Epithelial cell of prostate (primary cell): ENCODE measurements at places on chromosomes 6 and 20.
A peak's percentile ranks its signal among the peaks of the same experiment; 100 is the strongest.

DNA sequence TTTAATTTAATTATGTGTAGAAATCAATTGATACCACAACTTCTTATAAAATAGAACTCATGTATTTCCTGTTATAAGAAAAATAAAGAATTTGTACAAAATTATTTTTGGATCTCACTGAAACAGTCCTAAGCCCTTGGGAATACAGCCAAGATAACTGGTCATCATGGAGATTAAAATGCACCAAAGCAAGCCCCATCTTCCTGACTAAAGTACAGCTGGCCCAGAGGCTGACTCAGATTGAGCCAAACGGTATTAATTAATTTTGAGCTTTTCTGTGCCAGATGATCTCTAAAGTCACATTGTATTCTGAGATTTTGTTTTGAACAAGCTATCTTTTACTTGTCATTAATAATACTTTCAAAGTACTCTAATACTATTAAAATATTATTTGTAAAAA, 978.5 kb downstream of the TBC1D32 start:
- DNase-seq, result no peak

- DNase-seq, result no peak
Observed at GRCh38 chr6:15327271-15327670, 81.4 kb downstream of the JARID2 start.

- DNase-seq, result no peak
Observed at GRCh38 chr20:63454731-63455567, 17.5 kb downstream of the KCNQ2 start.

- DNase-seq, result no peak
Observed at GRCh38 chr6:160634706-160635105, 29.4 kb downstream of the LPA start.

GRCh38 chr20:38299963-38300362, 4.0 kb upstream of the BPI start:
- DNase-seq, result no peak

GRCh38 chr6:75446241-75446880, 47.2 kb downstream of the FILIP1 start:
- peak; percentile 54 for DNase-seq

DNA sequence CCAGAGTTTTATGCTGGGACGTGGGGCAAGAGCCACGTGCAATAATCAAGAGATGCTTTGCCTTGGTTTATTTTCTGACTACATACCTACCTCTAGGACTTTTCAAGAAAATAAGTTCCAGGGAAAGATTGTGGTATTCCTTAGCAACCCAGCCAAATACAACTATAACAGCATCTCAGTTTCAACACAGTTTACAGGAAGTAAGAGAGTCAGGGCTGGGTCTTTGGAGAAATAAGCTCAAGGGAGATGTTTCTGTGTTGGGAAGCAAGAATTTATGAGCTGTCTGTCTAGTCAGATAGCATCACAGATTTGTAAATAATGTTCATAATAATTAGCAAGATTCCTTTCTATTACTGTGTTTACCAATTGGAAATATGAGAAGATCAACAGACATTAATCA, 35.1 kb downstream of the MAP3K5 start:
- DNase-seq, result no peak

- DNase-seq, result no peak
Observed at GRCh38 chr6:37566111-37566949, 66.6 kb upstream of the CCDC167 start.

DNA sequence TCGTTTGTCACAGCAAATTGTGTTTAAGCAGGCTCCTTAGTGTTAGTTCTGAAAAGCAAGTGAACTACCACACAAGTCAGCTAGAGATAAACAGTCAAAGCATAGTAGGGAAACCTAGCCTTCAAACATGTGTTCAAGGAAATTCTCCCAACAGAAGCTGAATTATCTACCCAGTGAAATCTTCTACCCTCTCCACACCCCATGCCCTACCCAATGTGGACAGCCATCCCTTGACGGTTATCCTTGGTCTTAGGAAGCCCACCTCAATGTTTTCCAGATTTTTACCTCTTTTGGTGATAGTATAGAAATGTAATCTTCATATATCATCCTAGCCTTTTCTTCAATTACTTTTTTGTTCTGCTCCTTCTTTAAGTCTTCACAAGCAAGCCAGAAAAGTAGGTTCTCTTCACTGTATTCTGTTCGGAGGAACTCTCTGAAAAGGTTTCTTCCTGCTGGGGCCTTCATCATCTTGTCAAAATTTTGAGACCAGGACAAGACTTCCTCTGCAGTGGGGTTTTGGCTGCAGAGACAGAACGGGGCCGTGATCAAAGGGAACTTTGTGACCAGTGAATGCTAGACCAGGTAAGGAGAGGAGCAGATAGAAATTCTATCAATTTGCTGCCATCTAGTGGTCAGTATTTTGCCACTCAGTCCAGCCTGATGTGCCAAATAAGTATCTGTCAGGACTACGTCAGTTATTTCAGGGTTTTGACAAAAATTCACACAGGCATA, 21.6 kb upstream of the MTRF1L start:
- no peak for DNase-seq

- DNase-seq, result no peak
Observed at GRCh38 chr20:20791664-20792568, 79.5 kb upstream of the RALGAPA2 start.

GRCh38 chr6:165864925-165865324, 201.9 kb upstream of the PDE10A start:
- DNase-seq, result no peak

DNA sequence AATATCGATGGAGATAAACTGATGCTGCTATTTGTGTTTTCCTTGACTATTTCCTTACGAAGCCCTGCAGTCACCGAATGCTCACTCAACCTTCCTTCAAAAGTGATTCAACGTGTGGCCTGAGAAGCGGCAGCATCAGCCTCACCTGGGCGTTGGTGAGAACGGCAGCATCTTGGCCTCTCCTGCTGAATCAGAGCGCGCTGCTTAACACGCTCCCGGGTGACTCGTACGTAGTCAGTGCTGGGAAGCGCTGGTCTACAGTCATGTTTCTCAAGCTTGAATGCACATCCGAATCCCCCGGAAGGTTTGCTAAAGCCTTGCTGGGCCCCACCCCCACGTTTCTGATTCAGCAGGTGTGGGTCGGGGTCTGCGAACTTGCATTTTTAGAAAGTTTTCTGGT, 214.1 kb upstream of the RREB1 start:
- DNase-seq, result peak; percentile 86

- no peak for DNase-seq
Observed at GRCh38 chr6:6614096-6614982, 25.8 kb downstream of the LY86 start.

- peak; percentile 18 for DNase-seq
Observed at GRCh38 chr6:163759542-163759941, 345.0 kb downstream of the QKI start.

- no peak for DNase-seq
Observed at GRCh38 chr6:34709386-34709785, 12.8 kb upstream of the ILRUN start.
